ENCODE measurements at places on chromosomes 7 and 10.

DNA sequence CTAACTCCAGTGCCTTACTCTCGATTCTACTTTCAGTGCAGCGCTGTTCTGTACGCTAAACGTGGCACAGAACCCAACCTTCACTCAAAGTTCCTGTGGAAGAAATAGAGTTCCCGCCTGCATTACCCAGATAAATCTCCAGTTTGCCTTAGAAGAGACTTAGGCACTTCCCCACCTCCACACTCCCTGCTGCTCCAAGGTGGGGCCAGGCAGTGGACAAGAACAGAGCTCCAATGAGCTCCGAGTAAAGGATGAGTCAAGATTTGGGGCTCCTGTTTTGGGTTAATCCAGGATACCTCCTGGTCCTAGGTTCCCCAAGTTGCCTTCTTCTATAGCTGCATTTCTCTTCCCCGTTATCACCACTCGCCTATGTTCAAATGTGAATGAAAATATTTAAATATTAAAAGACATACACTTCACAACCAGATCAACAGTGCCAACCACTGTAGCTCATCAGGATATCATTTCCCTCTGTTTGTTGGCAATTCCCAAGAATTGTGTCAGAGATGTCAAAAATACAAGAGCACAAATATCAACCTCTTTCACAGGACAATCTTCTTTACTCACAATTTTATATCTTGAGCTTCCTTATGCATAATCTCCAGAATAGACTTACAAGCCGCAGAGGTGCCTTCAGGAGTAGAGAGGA lies 48.0 kb downstream of the MALSU1 start:
- no peak for DNase-seq

- no peak for DNase-seq
Observed at GRCh38 chr10:51269821-51270220, 195.5 kb downstream of the PRKG1 start.

- DNase-seq, result no peak
Observed at GRCh38 chr7:135181261-135181928, 10.9 kb upstream of the CYREN start.

DNA sequence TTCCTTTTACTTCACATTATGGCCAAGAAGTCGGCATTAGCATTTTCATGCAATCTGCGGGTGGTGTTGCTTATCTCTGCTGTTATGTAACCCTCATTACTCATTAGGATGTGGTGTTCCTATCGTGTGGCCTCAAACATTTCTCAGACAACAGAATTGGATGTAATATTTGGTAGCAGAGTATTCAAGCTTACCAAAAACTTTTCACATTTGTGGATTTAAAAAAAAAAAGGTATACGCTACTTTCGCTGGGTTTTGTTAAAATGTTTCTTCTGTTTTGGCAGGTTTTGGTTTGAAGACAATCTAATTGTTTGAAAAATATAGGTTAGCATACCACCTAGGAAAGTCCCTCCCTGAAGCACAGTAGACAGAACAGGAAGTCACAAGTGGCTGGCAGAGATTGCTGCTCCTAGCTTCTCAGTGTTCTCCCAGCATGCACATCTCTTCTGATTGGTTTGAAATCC lies 128.8 kb downstream of the GATA3 start:
- DNase-seq, result no peak

DNA sequence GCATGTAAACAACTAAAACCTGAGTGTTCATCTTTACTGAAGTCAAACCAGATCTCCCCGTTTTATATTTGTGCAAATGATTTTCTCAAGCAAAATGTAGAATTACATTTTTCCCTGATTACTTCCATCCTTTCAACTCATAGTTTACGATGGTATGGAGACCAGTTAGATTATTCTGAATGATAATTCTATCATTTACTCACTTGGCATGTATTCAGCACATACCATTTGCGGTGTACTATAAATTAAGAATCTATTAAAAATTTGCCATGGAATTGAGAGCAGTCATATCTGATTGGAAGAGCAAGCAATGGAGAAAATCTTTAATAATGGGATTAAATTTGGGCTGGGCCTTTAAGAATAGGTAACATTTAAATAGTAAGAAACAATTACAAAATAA lies 22.4 kb downstream of the DNAJC1 start:
- DNase-seq, result no peak
